NCI-H1436 (cell line): ENCODE measurements at places on chromosomes 2 and 18.

DNA sequence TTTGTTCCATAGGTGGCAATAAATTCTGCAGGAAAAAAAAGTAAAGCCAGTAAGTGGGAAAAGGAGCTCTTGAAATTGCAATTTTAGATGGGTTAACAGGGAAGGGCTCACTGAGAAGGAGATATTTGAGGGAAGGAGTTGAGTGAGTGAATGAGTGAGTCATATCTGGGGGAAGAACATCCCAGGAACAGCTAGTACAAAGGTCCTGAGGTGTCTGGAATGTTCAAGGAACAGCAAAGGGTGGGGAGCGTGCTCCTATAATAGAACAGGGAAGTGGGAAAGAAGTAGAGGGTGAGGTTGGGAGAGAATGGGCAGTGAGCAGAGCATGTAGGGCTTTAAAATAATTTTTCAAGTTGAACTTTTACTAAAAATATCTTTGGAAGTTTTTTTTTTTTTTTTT lies 68.0 kb upstream of the PSME4 start:
- no peak for DNase-seq

DNA sequence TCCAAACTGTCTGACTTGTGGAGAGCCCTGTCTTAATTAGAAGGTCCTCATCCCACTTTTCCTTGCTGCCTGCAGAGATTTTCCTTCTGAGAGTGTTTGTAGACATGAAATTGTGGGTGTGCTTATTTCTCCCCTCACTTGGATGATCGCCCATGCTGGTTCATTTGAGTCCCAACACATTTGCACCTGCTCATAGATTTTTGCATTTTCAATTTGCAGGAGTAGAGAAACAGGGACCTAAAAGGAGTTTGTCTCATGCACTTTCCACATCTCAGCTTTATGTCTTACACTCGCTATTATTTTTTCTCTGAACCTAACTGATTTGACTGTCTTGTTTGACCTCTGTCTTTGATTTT lies 33.2 kb upstream of the FHL2 start:
- DNase-seq: no peak

GRCh38 chr2:33521791-33522281 lies 45.4 kb downstream of the RASGRP3 start:
- no peak for DNase-seq

- peak; percentile 8 for DNase-seq
Measured at GRCh38 chr2:185278761-185279160, 459.8 kb upstream of the FSIP2 start.

DNA sequence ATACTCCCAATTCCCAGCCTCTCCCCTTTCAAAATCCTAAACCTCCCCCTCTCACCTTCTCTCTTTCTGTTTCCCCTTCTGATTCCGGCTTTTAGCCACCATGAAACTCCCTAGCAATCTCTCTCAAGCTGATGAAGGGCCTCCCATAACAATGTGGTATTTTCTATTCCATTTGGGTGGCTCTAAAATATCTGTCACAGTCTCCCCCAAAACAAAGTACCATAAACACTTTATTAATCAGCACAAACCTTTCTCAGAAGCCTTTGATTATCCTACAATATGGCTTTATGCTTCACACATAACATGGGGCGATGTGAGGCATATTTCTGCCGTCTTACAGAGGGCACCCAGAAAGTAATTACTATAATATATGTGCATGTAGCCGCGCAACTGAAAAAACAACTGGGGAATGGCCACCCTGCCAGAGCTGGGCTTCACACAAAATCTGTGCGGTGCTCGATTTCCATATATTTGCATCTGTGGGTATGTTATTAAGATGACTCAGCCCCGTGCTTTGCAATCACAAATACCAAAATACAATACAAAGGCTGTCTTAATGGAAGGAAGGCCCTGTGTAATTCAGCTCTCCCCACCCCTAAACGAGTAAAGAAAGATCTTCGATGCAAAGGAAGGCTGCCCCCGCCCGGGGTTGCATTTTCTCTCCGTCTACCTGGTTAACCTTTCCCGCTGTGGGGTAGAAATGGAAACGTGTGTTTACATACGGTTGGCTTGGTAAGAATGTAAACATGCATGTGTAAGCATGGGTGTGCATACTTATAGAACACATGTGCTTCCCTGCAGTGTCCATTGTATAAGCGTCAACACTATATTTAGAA lies 81.4 kb downstream of the CELF4 start:
- no peak for DNase-seq

- no peak for DNase-seq
Measured at GRCh38 chr2:64203858-64204632, 59.8 kb upstream of the PELI1 start.
